ENCODE measurements at places on chromosomes 5 and 9.
A peak's percentile ranks its signal among the peaks of the same experiment; 100 is the strongest.

DNA sequence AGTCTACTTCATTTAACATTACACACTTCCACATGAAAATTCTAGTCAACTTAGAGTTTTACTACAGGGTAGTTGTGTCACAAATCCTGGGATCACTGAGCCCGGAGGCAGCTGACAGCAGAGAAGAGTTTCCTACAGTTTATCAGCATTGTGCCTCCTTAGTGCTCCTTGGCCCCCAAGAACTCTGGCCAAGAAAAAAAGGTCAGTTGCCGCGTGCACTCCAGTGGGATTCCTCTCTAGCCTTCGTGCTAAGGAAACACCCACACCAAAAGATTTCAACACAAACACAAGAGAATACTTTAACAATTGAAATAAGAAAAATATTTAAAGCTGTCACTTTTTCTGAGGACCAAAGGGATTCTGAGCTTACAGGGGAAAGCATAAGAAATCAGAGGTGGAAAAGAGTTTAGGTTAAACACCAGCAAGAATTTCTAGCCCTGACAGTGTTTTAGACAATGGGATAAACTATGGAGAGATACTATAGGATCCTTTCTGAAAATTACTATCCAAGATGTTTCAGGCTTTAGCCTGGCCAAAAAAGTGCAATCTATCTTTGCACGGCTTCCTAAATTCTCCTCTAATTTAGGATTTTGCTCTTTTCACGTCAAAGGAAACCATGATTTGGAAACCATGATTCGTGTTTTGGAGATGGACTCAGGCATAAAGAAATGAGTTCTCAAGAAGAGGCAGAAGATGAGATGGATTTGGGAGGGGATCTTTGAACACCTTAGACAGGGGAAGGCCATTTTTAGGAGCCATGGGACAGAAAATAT is 606.8 kb downstream of the RAB3C start:
- DNase-seq = no peak

DNA sequence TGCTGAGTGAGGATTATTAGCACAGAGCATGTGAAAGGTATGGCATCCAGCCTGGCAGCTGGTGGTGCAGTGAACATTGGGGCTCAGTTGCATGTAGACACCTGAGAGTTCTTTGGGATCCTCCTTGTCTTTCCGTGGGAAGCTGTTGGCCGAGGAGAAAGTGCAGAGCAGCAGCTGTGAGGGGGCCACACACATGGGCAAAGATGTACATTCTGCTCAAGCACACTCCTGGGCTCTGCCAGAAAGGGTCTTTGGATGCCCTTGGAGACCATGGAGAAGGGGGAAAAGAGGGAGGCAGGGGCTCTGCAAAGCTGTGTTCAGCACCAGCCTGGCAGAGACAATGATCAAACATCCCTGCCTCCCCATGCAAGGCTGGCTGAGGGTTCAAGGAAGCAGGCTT is 138.7 kb upstream of the PITX1 start:
- no peak for DNase-seq

GRCh38 chr9:25658571-25658970 is 19.7 kb downstream of the TUSC1 start:
- no peak for DNase-seq

DNA sequence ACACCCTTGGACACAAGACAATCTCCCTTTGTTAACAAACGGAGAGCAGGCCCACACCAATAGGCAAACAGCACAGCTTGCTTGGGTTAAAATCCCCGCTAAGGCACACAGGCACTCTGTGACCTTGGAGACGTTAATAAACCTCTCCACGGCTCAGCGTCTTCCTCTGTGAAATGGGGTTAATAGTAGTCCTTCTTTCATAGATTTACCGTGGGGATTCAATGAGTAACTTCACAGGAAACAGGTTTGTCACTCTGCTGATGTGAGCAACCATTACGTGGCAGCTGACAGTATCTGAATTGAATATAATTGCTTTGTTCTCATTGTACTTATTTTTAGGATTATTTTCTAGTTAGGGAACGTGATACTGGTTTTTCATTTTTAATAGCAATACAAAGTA is 65.2 kb upstream of the ADRA1B start:
- no peak for DNase-seq

- no peak for DNase-seq
Measured at GRCh38 chr9:85884256-85884655, 56.7 kb upstream of the NAA35 start.

DNA sequence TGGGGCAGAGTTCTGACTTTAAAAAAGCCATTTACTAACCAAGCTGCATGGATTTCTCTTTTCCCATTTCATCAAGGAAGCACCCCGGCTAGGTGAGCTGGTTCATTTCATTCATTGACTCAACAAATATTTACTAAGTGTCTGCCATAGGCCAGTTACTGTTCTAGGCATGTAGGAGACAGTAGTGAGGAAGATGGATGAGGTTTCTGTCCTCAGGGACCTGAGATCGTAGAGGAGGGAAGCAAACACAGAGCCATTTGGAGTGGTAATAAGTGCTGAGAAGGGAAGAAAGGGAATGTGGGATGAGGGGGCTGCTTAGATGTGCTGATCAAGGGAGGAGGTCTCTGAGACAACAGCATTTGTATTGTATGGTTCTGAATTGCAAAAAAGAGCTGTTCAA is 120.4 kb downstream of the C9orf152 start:
- no peak for DNase-seq

GRCh38 chr5:170082701-170083100 is 23.0 kb upstream of the FOXI1 start:
- peak; percentile 35 for DNase-seq

DNA sequence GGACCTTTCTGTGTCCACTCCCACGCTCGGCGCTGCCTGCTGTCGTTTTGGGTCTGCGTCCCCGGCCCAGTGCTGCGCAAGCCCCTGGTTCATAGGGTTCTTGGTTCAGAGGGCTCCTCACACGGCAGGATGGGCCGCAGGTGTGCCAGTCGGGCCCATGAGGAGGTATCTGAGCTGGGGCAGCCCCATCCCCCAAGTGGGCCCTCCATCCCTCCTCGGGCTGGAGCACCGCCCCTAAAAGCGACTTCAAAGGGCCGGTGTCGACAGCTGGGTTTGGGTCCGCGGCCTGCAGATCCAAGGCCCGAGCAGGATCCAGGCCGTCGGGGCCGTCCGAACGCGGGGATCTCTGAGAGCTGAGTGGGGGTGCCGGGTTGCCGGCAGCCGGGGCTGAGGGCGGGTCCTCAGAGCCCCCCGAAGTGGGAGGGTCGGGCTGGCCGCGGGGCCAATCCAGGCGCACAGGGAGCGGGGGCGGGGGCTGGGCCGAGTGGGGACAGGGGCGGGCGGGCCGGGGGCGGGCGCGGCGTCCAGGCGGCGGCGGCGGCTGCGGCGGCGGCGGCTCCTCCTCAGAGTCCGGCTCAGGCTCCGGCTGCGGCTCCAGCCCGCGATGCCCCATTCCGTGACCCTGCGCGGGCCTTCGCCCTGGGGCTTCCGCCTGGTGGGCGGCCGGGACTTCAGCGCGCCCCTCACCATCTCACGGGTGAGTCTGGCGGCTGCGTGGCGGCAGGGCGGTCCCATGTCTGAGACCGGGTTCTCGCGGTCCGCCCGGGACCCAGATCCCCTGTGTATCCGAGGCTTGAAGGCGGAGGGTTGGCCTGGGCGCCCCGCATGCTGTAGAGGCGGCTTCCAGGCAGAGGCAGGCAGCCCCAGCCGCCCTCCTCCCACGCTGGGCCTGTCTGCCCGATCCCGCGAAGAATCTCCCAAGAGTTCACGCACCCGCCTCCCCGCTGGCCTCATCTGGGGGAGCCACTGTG is at the start of gene PDLIM4:
Gene PDLIM4, plus strand, starts transcription at position 566 of the 971 bp plus-strand sequence. Its CDS starts 39 bp downstream, at position 605.
- peak; percentile 77 for DNase-seq

GRCh38 chr5:135135530-135136226 is 101.7 kb upstream of the PITX1 start:
- DNase-seq = peak; percentile 85

DNA sequence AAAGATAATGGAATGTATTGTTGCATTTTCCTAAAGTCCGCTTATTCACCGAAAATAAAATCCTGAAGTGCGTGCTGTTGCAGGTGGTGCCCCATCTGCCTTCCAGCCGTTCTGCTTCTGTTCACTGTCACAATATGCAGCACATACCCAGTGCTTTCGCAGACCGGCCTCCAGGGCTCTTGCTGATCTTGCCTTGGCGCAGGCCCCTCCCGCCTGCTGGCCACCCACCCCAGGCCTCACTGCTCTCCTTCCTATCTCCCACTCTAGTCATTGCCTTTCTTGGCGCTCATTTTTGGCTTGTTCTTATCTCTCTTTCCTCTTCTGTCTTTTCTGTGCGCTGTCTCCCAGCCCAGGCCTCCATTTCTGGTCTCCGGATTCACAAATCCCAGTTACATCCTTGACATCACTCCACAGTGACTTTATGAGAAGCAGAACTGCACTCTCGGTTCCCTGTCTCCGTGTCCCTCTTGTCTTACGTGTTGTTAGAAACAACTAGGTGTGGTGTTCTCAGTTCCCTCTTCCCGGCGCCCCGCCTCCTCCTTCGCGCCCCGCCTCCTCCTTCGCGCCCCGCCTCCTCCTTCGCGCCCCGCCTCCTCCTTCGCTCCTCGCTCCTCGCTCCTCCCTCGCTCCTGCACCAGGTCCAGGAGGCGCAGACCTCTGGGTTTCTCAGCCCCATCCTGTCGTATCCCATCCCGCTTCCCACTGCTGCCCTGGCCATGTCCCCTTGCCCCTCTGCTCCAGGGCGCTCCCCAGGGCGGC is 201.7 kb upstream of the OTULINL start:
- DNase-seq = no peak

- DNase-seq = no peak
Measured at GRCh38 chr5:72281764-72282499, 38.1 kb downstream of the MRPS27 start.

GRCh38 chr5:151082282-151082902 is 1.6 kb upstream of the TNIP1 start:
- DNase-seq = no peak

DNA sequence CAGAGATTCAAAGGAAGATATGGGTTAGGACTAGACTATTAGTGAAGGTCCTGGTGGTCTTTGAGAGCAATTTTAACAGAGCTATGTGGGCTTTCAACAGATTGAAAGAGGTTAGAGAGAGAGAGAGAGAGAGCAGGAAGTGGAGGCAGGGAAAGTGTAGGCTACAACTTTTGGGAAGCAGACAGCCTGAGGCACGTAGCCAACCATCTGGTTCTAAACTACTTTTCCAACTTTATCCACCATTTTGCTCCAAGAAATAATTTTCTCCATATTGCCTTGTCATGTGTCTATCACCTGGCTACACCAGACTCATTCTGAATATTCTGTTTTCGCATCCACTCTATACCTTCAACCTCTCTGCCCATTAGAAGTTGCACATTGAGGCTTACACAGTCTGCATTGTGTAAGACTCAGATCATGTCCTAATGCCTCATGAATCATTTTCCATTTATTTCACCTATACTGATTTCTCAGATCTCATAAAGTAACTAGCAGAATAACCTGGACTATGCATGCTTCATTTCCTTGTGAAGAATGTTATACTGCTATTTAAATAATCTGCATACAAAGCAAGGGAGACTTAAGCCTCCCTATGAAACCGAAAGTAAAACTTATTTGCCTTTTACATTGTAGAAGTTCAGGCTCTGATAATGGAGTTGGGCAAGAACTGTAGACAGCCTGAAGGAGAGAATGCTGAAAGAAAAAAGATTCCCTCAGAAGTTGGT is 235.6 kb downstream of the ELAVL2 start:
- no peak for DNase-seq

DNA sequence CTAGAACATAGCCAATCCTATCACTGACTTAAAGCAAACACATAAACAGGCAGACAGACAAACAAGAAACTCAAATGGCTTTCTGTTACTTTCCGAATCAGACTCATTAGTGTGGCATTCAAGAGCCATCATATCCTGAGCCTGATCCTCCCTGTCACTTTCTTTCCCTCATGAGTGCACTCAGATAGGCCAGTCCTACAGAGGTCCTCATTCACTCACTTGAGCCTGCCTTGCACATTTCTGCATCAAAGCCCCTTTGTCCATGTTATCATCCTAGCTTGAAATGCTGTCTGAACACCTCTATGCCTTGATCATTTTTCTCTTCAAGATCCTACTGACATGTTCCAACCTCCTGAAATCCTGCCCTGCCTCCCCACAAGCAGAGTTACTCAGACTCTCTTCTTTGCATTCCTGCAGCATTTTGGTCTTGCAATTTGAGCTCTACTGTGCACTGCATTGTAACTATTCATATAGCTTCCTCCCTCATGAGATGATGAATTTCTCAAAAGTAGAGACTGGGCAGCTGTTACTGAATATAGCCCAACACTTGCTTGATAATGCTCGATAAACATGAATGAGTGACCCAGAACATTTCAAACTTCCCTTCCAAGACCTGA is 126.9 kb downstream of the PALM2AKAP2 start:
- no peak for DNase-seq

- DNase-seq = no peak
Measured at GRCh38 chr9:119802133-119802532, 432.9 kb upstream of the BRINP1 start.

DNA sequence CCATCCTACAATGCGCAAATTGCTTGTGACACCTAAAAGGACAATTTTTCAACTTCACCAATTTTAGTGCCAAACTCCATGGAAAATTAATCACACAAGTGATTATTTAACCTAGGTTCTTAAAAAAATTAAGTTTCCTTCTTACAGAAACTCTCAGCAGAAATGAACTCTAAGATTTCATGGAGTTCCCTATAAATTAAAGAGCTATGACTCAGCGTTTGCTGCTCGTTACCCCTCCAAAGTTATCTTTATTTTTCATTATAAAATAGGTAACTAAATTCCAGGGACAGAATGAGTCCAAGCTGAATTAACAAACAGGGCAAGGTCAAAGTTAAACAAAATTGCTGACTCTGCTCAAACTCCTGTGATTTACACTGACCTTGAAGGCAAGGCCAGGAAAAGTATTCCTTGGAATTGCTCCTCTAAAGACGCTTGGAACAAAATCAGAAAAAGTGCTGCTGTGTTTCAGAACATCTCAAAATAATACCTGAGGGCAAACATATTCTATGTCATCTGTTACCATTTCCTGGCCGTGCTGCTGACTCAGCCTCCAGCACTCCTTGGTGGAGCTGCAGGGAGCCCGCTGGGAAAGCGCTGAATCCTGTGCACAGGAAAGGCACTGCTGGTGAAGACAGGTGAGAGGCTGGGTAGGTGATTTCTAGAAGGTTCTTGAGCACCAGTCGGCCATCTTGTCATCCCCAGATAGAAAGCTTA is 2.5 kb upstream of the CMBL start:
- no peak for DNase-seq
